ENCODE measurements at places on chromosomes 3 and 15.
A peak's percentile ranks its signal among the peaks of the same experiment; 100 is the strongest.

DNA sequence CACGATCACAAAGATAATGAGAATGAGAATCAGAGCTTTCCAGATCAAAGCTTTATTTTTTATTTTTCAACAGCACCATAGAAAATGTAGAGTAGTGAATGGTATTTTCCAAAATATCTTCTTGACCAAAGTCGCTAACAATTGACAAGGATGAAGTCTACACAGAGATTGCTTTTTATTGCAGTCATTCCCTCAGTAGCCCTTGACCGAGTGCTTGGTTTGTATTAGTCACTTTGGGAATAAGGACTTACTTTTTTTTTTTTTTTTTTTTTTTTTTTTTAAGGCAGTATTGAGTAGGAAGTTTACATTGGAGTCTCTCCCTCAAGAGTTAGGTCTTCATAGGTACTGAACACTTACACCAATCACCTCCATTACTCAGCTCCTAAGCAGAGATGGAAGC, 39.8 kb downstream of the THRB start:
- no peak for DNase-seq

- DNase-seq, result peak; percentile 38
Measured at GRCh38 chr3:113532698-113533533, 561 bp downstream of the SIDT1 start.

- DNase-seq, result no peak
Measured at GRCh38 chr3:128605091-128606046, 45.2 kb downstream of the RPN1 start.

- DNase-seq, result no peak
Measured at GRCh38 chr15:67024998-67025368, 40.4 kb upstream of the SMAD3 start.

DNA sequence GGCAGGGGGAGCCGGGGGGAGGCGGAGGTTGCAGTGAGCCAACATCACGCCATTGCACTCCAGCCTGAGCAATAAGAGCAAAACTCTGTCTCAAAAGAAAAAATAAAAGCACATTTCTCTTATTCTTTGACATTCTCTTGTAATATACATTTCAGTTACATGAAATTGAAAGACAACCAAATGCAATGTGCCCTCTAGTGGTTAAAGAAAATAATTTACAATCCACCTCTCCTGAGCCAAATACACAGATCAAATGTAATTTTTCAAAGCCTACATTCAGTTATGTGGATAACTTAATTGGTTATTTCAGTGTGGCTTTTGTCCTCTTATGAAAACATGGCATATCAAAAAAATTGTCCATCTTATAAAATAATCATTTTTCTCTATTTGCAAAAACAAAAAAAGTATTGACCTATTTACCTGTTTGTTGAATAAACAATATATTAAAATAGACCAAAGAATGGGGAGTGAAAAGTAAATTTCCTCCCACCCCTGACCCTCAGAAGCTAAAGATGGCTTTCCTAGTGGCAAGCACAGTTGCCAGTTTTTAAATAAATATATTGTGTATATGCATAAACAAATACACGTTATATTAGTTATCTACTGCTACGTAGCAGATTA, 14.2 kb upstream of the U2SURP start:
- DNase-seq, result no peak

DNA sequence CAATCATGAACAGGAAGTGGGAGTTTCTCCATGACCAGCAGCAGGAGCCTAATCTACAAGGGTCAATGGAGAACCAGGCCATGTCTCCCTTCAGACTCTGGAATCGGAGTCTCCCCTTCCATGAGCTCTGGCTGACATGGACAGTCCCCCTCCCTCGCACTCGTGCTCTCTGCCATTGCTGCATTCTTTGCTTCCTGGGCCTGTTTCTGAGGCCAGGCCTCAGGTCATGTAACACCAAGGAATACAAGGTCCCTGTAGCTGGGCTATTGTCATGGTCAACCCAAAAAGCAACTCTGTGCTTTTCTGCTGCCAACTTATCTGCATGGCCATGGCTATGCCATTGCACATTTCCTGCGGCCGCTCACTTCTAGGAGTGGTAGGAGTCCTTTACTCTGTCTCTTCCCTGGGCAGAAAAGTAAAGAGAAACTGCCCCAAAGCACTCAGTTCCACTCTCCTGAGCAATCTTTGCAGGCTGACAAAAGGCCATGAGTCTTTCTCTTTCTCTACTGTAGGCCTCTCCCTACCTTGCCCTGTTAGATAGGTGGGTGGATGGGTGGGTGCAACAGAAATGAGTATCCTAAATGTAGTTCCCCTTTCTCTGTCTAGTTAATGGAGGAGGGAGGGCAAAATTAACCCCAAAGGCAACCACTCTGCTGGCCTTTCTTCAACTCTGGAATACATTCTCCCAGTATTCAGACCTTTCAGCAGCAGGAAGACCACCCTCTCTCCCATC, 40.8 kb upstream of the PROK2 start:
- DNase-seq, result no peak

- DNase-seq, result no peak
Measured at GRCh38 chr3:1072041-1072440, 20.8 kb upstream of the CNTN6 start.

- DNase-seq, result no peak
Measured at GRCh38 chr3:170852324-170852723, 17.7 kb downstream of the RPL22L1 start.

Data from activated T-helper 9 cell treated with anti-CD3 and anti-CD28 coated beads, Interleukin-2, amount 50 U/mL, for 16 hours (primary cell).